ENCODE measurements at places on chromosomes 7 and 10. TPM values are rescaled to one million over a fixed set of nuclear protein-coding genes. Genes with fewer than 3 reads are reported as not detected.

The VPS26A gene
- total RNA-seq = 44.4 TPM

The SFXN2 gene
- total RNA-seq = 14.1 TPM

The MINPP1 gene
- total RNA-seq = 36.2 TPM

The ITGB8 gene
- total RNA-seq = 5.1 TPM

The PBLD gene
- 3.0 TPM for total RNA-seq

The OAT gene
- total RNA-seq = 145 TPM

The NUTM2A gene
- 0.07 TPM for total RNA-seq

The GPR15LG gene
- total RNA-seq = not detected

The NCF1 gene
- not detected for total RNA-seq

The DRGX gene
- total RNA-seq = not detected

The GPR141 gene
- not detected for total RNA-seq

The FAM25G gene
- not detected for total RNA-seq

The CHST15 gene
- total RNA-seq = 36.3 TPM

The THSD7A gene
- 30.5 TPM for total RNA-seq

The MMP21 gene
- 0.07 TPM for total RNA-seq

The COPS6 gene
- 147 TPM for total RNA-seq

The ATRNL1 gene
- 0.07 TPM for total RNA-seq

The PCDH15 gene
- not detected for total RNA-seq

The NACAD gene
- 0.85 TPM for total RNA-seq

The HOGA1 gene
- 0.18 TPM for total RNA-seq

The OR2A42 gene
- under 0.01 TPM for total RNA-seq

The TMEM273 gene
- total RNA-seq = 1.3 TPM

The ZNF853 gene
- 0.79 TPM for total RNA-seq

The A1CF gene
- total RNA-seq = not detected

The BICC1 gene
- total RNA-seq = 1.7 TPM

The ATOH7 gene
- not detected for total RNA-seq

The GSDME gene
- 28.3 TPM for total RNA-seq

The SPACDR gene
- total RNA-seq = 1.2 TPM

The PVRIG gene
- total RNA-seq = not detected

The MRLN gene
- total RNA-seq = not detected

The CFAP43 gene
- 0.07 TPM for total RNA-seq

The OR2A25 gene
- not detected for total RNA-seq

The MRPL32 gene
- total RNA-seq = 79.3 TPM

The IL2RA gene
- total RNA-seq = not detected

The GRM8 gene
- total RNA-seq = 0.21 TPM

The SEMA3D gene
- 0.95 TPM for total RNA-seq

The NAPEPLD gene
- total RNA-seq = 7.5 TPM

The GPC2 gene
- total RNA-seq = 2.2 TPM

The GIMAP1 gene
- 13.5 TPM for total RNA-seq

The CNNM1 gene
- total RNA-seq = 0.04 TPM

The SSBP1 gene
- 204 TPM for total RNA-seq

The FAM237B gene
- total RNA-seq = not detected

The ENKUR gene
- total RNA-seq = 0.13 TPM

The CARD11 gene
- total RNA-seq = 18.4 TPM

The GHRHR gene
- not detected for total RNA-seq

The FZD8 gene
- total RNA-seq = 19.3 TPM

The DMBT1 gene
- total RNA-seq = not detected

All from pulmonary artery endothelial cell (primary cell).